ENCODE measurements at places on chromosomes 5 and 9.
A peak's percentile ranks its signal among the peaks of the same experiment; 100 is the strongest.

DNA sequence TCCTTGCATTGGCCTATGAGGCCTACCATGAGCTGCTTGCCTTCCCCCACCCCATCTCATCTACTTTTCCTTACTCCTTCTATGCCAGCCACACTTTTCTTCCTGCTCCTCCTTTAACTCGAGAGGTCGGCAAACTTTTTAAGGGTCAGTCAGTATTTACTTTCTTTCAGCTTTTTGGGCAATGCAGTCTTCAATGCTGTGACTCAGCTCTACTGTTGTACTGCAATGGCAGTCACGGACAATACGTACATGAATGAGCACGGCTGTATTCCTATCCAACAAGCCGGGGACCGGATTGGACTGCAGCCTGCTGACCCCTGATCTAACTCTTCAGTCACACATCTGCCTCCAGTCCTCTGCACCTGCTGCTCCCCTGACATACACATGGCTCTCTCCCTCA, 602 bp upstream of the ACTL7A start:
- no peak for DNase-seq

DNA sequence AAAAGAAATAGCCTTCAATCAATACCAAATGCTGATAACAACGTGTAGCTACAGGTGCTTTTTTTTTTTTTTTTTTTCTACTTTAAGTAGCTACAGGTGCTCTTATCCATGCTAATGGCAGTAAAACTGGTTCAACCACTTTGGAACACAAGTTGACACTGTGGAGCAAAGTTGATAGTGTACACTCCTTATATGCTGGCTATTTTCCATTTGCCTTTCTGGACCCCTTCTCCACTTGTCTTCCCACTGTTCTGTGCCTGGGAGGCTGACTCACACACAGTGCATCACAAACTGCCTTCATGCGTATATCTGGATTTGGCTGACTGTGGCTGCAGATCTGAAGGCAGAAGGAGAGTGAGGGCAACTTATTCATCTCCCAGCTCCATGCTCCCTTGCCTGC, 247.9 kb downstream of the MSX2 start:
- no peak for DNase-seq

GRCh38 chr9:99129091-99129490, 24.2 kb downstream of the TGFBR1 start:
- DNase-seq = no peak

GRCh38 chr9:31253800-31254762, 1130.4 kb upstream of the ACO1 start:
- no peak for DNase-seq

DNA sequence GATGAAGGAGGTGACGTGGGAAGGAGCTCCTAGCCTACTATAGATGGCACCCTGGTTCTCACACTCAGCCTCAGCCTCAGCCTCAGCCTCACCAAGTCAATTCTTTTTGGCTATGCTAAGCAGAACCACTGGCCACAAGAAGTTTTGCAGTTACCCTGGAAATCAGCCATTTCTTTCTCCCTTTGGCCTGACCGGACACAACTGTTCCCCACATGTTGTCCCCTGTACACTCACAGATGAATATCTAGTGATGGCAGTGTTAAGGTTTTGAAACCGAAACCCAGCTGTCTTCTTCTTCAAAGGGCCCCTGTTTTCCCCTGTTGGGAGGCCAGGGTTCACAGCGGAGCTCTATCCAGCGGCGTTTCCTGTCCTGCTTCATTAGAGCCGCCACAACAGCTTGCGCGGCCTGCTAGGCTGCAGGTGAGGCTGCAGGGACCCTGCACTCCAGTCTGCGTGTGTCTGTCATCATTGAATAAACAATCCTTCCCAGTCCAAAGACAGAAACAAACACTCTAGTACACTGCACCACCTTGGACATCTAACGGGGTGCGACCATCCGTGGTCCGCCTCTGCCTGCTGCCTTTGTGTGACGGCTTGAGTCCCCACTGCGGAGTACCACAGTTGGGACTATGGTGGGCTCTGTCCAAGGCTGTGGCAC, 250.5 kb downstream of the DENND1A start:
- no peak for DNase-seq

DNA sequence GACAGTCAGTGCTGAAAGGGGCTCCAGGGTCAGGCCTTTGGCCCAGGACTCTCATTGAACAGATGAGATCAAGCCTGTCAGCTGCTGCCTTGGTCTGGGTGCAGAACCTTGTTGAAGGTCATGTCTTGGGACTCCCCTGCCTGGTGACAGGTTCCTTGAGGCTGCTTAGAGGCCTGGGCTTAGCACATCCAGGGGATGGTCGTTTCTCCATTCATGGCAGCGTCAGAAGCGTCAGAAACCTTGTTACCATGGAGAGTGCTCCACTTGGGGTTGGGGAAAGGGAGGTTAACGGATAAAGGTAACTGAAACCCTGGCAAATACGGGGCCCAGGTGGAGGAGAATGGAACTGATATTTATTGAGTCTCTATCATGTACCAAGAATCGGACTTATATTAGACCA, 8.8 kb downstream of the ARPC5L start:
- no peak for DNase-seq

GRCh38 chr5:67028941-67029340, 167.7 kb downstream of the CD180 start:
- DNase-seq = no peak

- no peak for DNase-seq
Observed at GRCh38 chr5:140497897-140498296, 49.6 kb upstream of the EIF4EBP3 start.

DNA sequence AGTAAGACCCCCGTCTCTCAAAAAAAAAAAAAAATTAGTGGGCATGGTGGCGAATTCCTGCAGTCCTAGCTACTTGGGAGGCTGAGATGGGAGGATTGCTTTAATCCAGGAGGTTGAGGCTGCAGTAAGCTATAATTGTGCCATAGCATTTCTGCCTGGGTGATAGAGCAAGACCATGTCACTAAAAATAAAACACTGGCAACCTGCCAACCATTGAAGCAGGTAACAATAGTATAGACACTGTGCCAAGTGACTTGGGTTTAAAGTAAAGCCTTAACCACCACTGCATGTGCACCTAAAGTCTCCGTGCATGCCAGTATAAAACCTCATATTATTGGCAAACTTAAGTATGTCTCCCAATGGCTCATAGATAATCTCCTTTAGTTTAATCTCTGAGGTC, 3.4 kb upstream of the APBA1 start:
- DNase-seq = no peak

GRCh38 chr9:68482548-68482947, 58.1 kb downstream of the TMEM252 start:
- no peak for DNase-seq

DNA sequence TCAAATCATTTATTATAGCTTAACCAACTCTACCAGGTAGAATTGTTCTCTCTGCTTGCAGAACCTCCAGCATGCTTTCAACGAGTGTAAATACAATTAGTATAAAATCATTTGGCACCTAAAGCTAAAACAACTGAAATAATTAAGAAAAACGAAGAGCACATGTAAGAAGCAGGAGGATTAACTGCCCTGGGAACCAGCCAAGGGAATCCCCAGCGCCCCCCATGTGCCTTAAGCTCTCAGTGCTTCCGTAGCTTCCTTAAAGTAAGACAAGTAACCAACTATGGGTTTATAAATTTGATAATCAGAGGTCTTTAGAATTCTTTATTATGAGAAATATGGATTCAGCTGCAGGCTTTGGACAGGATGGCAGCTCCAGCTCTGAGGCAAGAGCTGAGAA, 402.4 kb downstream of the RAB3C start:
- DNase-seq = no peak

- DNase-seq = no peak
Observed at GRCh38 chr5:67182301-67182790, 14.3 kb downstream of the CD180 start.

GRCh38 chr5:103211576-103212561, 46.7 kb upstream of the MACIR start:
- DNase-seq = no peak

- DNase-seq = no peak
Observed at GRCh38 chr9:71928376-71928775, 16.9 kb downstream of the C9orf85 start.

DNA sequence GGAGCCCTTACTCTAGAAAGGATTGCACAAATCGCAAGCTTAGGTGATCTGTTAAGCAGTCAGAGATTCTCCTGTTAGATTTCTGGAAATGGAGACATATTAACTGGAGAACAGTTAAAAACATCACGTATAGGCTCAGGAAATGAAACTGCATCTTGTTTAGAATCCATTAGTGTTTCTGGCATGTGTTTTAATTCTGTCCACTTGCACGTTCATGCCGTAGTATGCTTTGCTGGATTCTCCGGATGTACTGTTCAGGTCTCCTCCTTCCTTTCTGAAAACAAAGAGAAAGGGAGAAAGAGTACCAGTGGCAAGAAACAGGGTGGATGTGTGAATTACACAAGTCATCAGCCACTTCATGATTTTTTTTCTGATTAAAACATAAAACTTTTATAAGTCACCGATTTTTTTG, 2.5 kb upstream of the RGMB start:
- DNase-seq = no peak

DNA sequence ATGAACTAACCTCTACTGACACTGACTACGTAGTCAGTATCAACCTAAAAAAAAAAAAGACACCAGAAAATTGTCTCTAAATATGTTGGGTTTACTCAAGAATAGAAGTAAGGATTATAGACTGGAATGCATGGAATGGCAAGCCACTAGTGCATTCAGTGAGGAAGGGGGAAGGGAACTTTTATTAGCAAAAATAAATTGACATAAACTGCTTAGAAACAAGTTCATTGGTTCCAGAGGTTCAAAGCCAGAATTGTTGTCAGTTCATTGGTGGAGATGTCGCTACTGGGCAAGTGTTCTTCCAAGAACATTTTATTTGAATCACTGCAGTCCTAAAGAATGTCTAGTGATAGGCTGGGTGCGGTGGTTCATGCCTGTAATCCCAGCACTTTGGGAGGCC, 26.1 kb upstream of the AOPEP start:
- no peak for DNase-seq

DNA sequence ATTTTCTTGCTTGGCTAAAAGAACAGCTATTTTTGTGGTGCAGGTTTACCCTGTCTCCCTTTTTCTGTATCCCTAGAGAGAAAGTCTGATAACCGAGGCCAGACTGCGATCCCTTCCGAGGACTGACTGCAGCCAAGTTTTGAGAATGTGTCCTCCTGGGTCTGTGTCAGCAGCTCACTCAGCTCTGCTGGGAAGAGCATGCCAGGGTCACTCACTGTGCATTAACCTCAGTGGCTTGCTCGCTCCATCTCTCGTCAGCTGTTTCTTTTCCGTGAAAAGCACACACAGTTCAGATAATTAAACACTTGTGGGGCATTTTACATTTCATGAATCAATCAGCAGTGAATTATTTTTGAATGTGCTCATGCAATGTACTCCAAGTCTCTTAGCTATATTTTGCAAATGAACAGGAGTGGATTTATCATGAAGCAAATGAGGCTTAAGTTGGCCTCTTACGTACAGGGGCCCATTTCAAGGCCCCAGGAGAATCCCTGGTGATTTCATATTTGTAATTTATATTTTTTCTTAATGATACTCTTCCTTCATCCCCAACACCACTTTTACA, 252.1 kb downstream of the SMARCA2 start:
- DNase-seq = no peak

DNA sequence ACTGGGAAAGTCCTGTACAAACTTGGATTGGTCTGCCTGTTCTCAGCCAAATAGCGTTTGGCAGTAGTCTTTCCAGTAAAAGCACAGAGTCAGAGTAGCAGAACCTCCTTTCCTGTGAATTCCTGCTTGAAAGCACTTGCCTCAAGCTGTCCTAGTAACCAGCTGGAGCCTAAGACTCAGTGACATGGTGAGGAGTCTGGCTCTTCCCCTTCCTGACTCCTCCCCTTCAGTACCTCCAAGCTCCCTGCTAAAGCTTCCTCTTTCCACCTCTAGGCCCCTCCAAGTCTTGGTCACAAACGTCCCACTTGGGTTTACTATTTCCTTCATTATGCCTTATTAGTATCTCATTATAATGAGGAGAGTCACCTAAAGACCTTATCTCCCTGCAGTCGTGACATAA, 21.4 kb upstream of the FAM81B start:
- DNase-seq = no peak

GRCh38 chr5:134833340-134834032, 12.3 kb upstream of the C5orf24 start:
- no peak for DNase-seq

- no peak for DNase-seq
Observed at GRCh38 chr5:113056988-113057387, 80.4 kb downstream of the DCP2 start.

DNA sequence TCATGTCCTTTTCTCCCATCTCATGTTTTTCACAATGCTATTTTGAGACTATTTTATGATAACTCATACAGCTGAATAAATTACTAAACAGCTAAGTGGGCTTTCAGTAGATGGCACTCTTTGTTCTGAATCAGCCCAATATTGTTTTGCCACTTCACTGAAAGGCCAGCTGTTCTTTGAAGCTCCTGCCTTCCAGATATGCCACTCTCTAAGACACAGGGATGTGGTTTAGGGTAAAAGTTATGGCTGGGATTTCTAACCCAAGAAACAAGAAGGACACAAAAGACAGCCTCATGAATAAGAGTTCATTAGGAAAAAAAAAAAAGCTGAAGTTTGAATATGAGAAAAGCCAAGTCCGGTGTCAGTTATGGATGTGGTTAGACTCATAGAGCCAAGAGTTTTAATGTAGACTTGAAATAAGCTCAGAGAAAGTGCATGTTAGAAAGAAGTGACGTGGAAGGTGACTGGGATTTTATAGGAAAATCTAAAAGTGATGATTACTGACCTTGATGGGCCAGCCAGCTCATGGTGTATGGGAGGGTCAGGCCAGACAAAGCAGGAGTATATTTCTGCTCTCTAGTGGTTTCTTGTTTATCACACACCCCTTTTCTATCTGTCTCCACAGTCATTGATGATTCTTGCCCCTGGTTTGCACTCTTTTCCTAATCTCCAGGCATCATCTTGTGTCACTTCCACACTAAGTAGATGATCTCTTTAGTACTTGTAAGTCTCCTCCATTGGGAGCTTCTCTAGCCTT, 488.5 kb downstream of the NR2F1-AS1 start:
- peak; percentile 3 for DNase-seq

- no peak for DNase-seq
Observed at GRCh38 chr5:89303033-89303480, 420.1 kb upstream of the MEF2C start.
